ENCODE measurements at places on chromosomes 1 and 21.

- no peak for DNase-seq
These were observed 117.7 kb downstream of the NPHP4 start for GRCh38 chr1:5874416-5875110.

DNA sequence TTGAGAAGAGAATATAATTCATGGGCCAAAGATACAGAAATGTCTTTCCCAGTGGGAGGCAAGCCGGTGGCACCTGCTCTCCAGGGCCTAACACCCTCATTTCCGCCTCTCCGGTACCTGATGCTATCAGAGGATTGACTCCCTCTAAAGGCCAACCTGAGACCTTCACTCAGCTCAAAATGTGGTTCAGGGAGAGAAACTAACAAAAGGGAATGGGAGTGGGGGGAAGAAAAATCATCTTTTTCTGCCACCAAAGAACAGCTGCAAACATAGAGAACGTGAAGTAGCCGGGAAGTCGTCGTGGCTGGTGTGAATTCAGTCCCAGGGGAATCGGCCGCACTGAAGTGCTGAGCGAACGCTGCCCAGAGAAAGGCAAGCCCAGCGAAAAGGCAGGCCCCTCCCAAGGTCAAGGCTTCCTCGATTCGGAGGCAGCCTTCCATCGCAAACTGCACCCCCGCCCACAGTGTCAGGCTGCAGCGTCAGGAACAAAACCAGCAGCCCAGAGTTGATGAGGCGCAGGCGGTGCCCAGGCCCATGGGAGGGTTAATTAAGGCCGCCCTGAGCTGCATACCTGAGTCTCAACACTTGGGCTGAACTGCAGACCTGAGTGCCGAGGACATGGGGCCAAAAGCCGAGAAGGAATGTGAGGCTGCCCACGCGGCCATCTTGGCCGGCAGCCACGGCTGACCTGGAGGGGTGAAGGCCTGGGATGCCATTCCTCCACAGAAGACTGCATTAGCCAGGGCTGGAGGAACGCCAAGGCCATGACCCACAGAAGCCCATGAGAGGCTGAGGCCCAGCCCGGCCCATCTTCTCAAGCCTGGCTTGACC, 160.2 kb downstream of the PSMG1 start:
- DNase-seq, result no peak

DNA sequence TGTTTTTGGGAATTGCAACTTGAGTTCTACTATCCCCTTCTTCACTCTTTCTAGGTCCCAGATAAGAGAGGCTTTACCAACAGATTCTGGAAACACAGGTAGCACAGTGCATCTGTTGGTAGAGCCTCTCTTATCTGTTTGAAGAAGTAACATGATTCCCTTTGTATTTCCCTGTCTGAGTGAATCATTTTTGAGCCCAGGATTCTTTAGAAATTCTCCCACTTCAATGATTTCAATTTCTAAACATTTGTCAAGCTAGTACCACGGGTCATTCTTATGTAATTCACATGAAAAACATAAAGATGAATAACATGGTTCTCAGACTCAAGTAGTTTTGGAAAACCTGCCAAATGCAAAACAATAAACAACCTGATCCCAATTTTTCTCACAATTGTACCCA, 72.0 kb upstream of the DUSP10 start:
- no peak for DNase-seq

DNA sequence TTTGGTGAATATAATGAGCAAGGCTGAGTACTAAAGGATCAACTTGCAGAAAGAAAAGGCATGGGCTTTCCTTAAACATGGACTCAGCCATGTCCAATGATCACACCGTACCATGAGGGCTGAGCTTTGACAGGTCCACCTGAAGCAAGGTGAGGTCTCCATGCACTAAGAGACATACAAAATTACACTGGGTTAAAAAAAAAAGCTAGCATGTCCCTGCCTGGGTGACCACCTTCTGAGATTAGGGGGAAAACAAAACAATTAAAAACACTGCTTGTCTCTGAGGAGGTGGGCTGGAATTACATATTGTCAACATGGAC, 22.7 kb downstream of the DUSP10 start:
- no peak for DNase-seq

DNA sequence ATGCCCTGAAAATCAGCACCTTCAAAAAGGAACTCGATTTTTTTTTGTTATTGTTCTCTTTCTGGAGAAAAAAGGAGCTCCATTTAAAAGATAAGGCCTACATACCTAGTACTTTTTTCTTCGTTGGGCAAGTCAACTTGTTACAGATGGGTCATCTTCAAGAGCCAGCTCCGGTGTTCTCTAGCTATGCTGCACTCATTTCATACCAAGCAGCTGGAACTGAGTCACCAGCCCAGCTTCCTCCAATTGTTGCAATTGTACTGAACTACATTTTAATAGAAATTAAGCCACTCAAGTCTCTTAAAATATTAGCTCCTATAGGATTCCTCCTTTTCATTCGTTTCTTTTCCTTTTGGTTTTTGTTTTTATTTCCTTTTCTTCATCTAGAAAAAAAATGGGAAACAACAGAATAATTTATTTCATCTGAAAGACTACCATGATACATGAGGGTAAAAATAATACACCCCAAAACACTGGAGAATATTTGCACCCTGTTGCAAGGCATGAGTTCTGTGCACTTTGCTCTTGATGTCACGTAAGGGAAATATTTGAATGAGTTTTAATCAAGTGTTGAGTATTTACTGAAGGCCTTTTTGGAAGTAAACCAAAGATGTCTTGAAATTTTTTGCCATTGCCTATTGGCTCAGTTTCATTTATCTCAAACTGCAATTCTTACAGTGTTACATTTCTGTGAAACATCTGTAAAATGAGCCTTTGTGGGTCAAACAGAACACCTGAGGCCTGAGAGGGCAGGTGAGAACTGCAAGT, 60.5 kb downstream of the CLIC4 start:
- DNase-seq, result no peak

DNA sequence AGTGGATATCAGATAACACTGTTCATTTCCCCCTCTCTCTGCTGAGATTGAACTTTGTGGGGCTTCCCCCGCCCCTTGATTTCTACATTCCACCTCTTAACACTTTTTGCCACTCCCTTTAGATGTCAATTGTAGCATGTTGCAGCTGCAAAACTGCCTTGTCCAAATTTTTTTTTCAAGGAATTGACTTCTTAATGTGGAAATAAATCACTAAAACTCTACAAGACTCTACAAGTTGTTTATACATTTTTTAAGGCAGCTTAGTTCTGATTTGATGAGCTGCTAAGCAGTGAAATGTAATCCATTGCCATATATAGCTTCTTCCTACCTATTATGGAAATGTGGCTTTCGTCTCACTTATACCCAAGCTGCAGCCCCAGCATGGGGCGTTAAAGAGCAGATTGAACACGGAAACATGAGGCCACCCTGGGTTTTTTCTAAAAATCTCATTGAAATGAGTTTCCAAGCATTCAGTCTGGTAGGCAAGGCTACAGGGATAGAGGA, 132.2 kb downstream of the SYT2 start:
- DNase-seq, result no peak

DNA sequence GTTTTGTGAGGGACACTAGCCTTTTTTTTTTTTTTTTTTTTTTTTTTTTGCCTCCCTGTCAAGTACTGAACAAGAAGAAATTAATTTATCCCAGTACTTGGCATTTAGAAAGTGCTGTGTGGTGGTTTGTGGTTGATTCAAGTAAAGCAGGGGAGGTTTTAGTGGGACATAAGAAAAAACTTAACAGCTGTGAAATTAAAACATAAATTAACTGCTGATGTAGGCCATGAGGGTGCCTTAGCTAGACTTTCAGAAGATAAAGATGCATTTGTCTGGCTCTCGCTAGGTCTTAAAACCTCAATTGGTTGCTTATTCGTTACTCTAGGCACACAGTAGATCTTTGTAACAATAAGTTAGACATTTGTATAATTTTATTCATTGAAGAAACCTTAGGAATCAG, 52.3 kb downstream of the SPATA46 start:
- DNase-seq, result no peak

GRCh38 chr1:223653015-223653414, 12.5 kb downstream of the CAPN8 start:
- no peak for DNase-seq

- no peak for DNase-seq
These were observed 111.4 kb upstream of the SNX7 start for GRCh38 chr1:98550076-98550475.

GRCh38 chr21:43932005-43932404, 67.0 kb downstream of the AGPAT3 start:
- DNase-seq, result no peak

DNA sequence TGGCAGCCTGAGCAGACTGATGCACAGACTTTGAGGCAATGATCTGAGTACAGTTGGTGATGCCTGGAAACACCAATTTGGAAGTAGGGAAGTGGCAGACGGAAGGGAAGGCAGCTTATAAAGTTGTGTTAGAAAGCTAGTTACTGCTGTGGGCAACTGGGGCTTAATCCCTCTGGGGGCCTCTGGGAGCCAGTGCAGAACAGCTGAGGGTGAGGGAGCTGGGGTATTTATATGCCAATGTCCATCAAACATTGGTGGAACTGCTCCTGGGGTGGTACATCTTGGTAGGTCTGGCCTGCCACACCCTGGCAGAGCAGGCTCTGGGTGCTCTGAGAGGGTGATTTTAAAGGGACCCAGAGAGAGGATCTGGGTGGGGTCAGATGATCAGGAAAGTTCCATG, 28.1 kb downstream of the TNFRSF8 start:
- DNase-seq, result no peak

GRCh38 chr1:243549108-243549507, 293.3 kb downstream of the SDCCAG8 start:
- no peak for DNase-seq

- DNase-seq, result no peak
These were observed 80.8 kb downstream of the PGBD5 start for GRCh38 chr1:230345139-230345885.

DNA sequence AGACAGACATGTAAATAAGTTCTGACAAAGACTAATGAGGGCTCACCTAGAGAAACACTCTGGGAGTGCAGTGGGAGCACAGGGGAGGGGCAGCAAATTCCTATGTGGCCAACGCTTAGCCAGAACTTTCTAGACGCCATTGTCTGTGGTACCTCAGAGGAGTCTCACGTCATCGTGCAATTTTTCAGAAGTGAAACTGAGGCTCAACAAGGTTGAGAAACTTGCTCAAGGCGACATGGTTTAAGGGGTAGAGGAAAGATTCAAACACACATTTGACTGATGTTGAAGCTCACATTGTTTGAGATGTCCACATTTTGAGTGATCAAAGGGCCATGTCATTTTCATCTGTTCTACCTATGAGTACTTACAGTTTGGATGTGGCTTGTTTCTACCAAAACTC, 152.6 kb upstream of the LMO4 start:
- no peak for DNase-seq

DNA sequence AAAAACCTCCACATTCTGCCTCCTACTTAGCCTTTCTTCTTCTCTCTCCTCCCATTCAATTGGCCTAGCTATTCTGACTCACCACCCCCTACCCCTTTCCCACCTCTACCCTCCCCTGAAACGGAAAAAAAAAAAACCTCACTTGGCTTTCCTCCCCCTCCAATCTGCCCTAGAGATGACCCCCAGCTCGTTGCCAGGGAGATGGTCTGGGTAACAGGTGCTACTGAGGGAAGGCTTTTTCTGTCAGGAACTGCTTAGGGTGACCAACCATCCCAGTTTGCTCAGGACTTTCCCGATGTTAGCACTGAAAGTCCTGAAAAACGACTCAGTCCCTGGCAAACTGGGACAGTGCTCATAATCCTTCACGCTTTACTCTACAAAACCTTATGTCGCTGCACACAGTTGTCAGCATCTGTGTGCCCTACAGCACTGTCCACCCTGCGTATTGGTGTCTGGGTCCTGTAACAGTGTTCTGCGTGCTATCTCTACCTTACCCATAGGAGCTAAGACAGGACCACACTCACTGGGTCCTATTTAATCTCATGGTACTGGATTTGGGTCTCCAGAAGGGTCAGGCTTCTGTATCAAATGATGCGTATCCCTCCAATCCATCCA, 7.7 kb upstream of the CADM3 start:
- DNase-seq, result no peak

GRCh38 chr1:117324357-117324756, 42.9 kb upstream of the MAN1A2 start:
- no peak for DNase-seq

DNA sequence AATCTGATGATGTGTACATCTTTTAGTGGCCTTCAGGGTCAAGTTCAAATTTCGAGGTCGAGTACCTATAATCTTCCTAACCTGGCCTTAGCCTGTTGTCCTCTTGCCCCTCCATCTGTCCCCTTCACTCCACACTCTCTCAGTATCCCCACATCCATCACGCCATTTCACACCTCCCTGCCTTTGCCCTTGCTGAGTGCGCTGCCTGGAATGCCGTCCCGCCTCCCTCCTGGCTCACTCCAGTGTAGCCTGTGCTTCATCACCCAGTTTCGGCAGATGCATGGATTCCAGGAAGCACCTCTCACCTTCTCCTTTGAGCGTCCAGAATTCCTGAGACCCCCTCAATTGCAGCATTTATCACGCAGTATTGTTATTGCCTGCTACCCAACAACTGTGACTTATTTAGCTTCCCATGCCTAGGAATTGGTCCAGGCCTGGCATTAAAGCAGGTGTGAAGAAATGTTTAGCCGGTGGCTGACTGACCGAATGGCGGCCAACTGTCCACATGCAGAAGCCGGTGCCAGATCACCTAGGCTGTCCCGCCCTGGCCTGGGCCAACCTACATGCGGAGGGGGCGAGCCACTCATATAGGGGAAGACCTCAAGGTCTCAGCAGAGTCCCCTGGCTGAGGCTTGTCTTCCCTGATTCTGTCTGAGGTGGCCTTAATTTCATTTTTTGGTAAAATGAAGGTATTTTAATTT, 34.5 kb downstream of the MYOM3 start:
- no peak for DNase-seq

DNA sequence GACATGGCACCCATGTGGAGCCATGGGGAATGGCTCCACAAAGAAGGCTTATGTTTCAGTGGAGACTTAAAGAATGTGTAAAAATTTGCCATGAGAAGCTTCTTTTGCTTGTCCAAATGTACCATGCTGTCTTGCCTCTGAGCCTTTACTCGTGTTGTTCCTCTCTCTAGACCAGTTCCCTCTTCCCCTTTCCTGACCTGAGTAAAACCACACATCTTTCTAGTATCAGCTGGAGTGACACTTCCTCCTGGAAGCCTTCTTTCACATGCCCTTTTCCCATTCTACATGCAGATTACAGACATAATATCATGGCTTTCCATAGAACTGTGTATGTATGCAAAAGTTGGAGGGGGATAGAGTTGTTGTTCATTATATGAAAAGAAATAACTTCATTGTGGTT, 13.6 kb upstream of the GPX7 start:
- DNase-seq, result no peak
